ENCODE measurements at places on chromosomes 1 and 21.

GRCh38 chr1:17452686-17453085 is 13.2 kb upstream of the RCC2 start:
- no peak for DNase-seq

DNA sequence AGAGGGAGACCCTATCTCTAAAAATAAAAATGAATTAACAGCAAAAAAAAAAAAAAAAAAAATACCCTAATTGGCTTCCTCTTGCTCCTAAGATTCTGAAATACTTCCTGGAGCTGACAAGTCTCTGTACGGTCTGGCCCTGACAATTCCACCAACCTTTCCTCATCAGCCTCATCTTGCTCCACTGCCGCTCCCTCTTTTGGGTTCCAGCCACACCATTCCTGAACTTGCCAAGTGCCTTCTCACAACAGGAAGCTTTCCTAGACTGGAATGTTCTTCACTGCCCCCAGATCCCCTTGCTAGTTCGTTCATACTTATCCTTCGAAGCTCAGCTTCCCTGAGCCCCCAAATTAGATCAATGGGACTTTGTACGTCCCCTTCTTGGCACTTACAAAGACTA is 37.0 kb downstream of the AKNAD1 start:
- DNase-seq: no peak

- no peak for DNase-seq
Measured at GRCh38 chr21:39121600-39122355, 61.5 kb downstream of the PSMG1 start.

DNA sequence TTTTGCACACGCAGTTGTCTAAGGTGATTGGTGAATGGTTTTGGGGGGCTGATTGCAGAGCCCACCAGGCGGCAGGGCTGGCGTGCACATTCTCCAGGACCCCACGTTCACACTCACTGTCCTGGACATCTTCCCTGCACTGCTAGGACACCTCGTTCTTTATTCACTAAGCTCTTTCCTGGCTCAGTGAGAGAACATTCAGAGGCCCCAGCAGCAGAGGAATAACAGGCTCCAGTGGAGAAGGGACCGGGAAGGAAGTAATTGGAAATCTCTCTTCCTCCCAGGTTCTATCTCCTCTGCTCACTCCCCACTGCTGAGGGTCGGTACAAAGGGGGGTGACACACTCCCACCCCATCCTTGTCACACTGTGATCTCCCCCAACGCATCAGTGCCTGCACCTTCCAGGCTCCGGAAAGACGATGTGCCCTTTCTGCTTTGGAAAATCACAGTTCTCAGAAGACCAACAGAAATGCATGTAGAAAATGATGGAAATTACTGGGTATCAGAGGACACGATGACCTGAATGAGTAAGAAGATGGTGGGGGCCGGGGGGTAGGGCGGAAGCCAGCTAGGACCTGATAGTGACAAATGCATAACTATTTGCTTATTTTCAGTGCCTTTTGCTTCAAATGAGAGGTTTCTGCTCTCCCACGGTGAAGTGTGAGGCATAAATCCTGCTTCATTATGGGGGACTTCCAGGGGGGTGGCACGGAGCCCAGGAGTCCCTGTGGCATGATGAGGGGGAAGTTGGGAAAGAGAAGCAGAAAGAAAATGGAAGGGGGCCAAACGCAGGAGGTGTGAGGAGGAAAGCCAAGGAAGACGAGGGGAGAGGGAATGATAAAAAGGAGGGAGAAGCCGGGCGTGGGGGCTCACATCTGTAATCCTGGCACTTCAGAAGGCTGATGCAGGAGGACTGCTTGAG is 25.2 kb upstream of the KIF26B start:
- DNase-seq: no peak

- DNase-seq: peak; percentile 84
Measured at GRCh38 chr1:9473032-9473807, 66.0 kb upstream of the SLC25A33 start.

DNA sequence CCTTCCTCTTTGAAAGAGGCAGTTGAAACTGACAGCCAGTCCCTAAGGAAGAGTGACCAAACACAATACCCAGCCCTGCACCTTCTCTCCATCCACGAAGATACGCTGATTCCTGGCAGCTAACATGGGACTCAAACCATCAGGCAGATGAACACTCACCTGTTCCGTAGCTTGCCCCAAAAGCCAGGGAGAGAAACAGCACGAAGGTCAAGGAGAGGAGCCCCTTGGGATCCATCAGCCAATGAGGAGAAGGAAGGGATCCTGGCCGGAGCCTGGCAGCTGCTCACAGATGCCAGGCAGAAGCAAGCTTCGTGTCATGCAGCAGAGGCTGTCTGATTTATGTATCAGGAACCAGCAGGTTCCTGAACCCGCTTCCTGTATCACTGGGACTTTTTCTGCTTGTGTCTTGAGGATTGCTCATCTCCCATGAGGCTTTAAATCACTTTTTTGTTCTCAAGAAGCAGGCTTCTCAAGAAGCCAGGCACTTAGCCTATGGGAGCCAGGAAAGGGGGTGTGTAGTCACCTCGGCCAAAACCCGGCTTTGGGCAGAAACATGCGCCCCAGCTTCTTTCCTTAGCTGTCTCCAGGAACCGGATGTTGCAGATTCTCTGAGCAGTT is at the start of gene SLAMF1:
Gene SLAMF1 (minus strand): TSS at position 334 of the 618 bp plus-strand sequence. CDS start 99 bp downstream, at position 235.
- DNase-seq: no peak

DNA sequence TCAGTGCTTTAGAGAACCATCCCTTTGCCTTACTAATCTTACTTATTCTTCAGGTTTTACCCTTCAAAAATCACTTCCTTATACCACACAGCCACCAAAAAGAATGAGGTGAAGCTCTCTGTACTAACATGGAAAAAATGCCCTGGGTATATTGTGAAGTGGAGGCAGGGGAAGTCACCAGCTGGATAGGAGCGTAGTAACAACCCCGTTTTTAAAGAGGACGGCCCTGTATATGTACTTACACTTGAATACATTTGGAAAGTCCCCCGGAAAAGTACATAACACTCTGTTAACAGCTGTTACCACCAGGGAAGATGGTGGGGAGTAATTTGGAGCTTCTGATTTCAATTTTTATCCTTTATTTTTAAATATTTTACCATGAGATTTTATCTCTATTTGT is 28.2 kb upstream of the KHDRBS1 start:
- DNase-seq: no peak

DNA sequence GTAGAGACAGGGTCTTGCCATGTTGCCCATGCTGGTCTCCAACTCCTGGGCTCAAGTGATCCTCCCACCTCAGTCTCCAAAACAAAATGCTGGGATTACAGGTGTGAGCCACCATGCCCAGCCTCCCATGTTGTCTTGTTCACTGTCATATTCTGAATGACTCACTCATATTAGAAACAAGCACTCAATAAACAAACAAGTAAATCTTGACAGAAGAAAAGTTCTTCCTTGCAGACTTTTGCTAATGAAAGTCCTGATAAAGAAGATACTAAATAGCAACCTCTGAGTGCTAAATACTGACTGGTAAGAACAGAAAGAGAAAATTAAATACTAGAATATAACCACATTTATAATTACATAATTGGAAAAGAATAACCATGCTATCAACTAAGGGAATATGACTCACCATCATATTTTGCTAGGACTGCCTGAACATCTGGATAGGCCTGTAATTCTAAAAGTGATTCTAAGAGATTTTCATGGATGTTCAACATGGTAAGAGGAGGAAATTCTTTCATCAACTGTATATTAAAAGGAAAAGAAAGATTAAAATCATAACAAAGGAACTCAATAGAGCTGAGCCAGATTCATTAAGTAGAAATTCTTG is 37.3 kb downstream of the ST7L start:
- no peak for DNase-seq

GRCh38 chr21:36209626-36210171 is 53.1 kb downstream of the DOP1B start:
- DNase-seq: no peak

- DNase-seq: no peak
Measured at GRCh38 chr1:10943991-10944730, 68.3 kb upstream of the TARDBP start.

- DNase-seq: no peak
Measured at GRCh38 chr1:175172503-175172902, 20.1 kb downstream of the KIAA0040 start.

DNA sequence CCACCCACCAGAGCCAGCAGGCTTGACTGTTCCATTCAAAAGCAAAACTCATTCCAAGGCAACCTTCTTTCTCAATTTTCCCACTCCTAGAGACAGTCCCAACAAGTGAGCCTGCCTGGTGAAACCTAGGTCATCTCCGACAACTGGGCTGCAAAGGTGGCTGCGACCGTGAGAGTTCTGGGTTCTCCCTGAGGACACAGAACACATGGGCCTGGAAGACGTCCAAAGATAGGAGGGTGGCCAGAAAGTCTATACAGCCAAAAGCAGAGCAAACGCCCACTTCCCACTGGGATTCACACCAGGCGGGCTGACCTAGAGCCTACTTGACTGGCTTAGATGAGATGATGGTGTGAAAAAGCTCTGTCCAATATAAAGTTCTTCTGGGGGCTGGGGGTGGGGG is 90.2 kb upstream of the GRIK3 start:
- DNase-seq: no peak

DNA sequence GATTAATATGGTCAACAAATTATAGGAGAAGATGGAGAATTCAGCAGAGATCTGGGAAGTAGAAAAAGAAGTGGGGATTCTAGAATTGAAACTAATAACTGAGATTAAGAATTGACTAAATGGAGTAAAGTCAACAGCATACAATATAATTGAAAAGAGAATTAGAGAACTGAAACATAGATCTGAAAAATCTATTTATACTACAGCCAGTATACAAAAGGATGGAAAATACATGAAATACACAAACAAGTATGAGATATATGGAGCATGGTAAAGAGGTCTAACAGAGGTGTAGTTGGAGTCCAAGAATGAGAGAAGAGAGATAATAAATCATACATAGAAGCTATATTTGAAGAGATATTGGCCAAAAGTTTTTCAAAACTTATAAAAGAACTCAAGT is 235.2 kb downstream of the FGGY start:
- DNase-seq: no peak

DNA sequence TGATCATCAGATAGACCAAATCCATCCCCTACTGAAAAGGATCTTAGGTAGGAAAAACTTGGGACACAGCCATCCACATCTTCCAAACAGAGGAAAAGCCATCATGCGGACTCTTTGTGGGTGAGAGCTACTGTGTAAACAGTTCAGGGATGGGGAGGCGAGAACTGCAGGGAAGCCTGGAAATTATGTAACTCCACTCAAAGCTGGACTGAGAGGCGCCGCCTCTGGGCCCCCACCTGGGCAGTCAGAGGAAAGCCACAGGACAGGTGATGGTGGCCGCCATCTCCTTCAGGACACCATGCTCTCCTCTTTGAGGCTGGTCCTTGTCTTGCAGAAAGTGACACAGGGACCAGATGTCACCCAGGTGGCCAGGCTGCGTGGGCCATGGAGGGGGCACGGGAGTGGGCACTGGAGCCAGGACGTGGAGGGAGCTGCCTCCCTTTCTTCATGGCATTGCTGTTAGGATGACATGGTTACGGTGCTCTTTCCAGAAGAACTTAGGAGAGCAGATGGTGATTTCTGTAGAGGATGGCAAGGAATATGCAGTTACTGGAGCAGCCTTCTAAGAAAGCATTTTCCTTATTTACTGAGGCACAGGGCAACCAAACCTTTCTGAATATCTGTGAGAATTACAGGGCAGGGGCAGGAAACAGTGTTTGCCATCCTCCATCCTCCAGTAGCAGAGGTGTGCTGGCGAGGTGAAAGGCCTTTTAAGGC is 32.0 kb upstream of the TDRD10 start:
- DNase-seq: no peak

DNA sequence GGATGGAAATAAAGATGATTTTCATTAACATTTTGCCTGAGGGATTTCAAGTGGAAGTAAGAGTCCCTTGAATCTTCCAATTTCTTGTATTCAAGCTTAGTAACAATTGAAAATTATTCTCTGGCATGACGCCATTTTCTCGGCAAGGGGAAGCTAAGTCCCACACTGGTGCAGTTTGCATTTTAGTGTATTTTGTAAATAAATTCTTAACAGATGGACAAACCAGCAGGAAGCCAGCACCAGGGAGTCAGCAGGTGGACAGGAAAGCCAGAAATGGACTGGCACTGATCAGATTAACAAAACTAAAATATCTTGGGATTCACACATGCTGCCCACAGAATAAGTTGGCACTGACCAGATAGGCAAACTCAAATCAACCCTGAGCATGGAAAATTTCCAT is 311.3 kb downstream of the LRRIQ3 start:
- DNase-seq: no peak

DNA sequence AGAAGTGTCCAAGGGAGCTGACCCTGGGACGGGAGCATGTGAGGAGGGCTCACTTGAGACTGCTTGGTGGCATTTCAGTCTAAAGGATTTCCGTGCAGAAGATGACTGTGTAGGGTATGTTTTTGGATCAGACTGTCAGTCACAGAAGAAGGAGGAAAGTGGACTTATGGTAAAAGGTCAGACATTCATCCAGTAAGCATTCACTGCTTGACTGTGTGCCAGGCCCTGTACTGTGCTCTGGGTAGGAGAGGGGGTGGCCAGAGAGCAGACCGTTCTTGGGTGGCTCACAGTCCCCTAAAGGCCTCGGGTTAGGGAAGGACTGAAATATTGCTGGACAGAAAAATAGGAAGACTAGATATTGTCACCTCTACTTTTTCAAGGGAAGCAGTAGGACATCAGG is 2.1 kb upstream of the SERINC2 start:
- DNase-seq: no peak

DNA sequence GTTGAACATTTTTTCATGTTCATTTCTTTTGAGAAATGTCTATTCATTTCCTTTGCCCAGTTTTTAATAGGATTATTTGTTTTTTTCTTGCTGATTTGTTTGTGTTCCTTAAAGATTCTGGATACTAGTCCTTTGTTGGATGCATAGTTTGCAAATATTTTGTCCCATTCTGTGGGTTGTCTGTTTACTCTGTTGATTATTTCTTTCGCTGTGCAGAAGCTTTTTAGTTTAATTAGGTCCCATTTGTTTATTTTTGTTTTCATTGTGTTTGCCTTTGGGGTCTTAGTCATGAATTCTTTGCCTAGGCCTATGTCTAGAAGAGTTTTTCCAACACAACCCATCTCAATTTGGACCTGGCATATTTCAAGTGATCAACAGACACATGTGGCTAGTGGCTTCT is 116.1 kb upstream of the GALNT2 start:
- DNase-seq: no peak

DNA sequence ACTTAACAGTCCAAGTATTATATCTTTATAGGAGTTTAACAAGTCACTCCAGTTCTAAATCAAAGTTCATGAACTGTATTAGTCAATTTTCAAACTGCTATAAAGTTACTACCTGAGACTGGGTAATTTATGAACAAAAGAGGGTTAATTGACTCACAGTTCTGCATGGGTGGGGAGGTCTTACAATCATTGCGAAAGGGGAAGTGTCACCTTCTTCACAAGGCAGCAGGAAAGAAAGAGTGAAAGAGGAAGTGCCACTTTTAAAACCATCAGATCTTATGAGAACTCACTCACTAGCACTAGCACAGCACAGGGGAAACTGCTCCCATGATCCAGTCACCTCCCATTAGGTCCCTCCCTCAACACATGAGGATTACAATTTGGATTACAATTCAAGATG is 70.0 kb downstream of the CLCA4 start:
- no peak for DNase-seq

- no peak for DNase-seq
Measured at GRCh38 chr1:33260439-33260838, 4.1 kb downstream of the ZNF362 start.

All from right hindlimb (tissue), 1 donor.